ENCODE measurements at places on chromosomes 5 and 9.

DNA sequence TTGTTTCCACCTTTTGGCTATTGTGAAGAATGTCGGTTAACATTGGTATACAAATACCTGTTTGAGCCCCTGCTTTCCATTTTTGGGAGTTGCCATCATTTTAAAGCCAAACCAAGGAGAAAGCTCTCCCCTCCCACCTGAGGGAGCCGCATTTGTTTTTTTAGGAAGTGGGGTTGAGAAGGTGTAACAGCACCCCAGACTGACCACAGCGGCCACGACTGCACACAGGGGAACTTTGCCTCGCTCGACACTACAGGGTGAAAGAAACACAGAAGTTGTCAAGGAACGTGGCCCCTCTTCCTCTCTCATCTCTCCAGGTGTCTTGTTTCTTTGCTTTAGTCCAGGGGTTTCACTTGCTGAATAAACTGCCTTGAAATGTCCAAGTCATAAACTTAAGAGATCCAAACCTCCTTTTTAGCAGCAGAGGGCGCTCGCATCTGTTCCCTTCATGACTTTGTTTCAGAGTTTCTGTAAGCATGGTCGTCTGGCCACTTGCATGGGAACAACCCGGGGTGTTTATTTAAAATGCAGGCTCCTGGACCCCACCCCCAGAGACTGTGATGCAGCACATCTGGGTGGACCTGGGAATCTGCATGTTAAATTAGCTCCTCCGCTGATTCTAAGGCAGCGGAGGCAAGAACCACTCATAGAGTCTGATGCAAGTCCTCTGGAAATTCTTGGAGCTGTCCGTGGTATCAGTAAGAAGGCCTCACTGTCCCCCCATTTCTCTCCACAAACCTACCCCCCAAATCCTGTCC is 2.1 kb upstream of the TTLL11 start:
- DNase-seq = peak; percentile 6

GRCh38 chr5:179512452-179513000 is 37.8 kb upstream of the RUFY1 start:
- DNase-seq = no peak

GRCh38 chr5:81207009-81207408 is 26.1 kb upstream of the CKMT2 start:
- DNase-seq = no peak

DNA sequence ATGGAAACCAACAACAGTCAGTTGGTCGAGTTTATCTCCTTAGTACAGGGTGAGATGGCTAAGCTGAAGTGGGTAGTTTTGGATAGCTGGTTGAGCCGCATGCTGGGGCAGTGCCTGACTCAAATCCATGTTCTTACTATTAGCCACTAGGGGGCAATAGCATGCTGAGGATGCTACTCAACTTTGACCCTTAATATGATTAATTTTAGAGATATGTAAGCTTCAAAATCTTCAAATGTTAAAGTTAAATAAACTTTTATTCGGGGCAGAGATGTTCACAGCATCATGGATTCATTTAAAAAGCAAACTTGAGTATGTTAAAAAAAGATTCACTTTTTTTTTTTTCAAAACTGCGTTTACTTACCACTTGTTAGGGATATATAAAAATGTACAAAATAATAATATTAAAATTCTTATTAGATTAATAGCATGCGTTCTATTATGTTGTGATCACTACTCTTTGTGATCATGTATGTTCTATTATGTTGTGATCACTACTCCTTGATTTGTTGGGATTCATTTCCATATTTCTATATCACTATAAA is 57.0 kb downstream of the C9orf153 start:
- DNase-seq = no peak

DNA sequence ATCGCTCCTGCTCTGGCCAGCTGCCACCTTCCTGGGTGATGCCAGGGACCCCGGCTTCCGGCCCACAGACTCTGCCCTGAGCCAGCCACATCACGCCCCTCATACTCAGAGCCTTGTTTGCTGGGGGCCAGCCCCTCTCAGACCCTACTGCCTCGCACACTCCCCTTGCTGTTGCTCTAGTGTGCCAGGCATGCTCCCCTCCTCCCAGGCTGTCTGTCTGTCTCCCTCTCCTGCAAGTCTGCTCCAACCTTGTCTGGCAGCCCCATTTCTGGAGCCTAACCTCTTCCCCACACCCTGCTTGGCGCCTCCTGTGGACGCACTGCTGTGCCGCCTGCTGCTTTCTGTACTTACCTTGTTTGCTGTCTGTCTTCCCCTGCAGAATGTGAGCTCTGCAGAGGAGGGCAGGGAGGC is 184.7 kb downstream of the HSPA4 start:
- no peak for DNase-seq

DNA sequence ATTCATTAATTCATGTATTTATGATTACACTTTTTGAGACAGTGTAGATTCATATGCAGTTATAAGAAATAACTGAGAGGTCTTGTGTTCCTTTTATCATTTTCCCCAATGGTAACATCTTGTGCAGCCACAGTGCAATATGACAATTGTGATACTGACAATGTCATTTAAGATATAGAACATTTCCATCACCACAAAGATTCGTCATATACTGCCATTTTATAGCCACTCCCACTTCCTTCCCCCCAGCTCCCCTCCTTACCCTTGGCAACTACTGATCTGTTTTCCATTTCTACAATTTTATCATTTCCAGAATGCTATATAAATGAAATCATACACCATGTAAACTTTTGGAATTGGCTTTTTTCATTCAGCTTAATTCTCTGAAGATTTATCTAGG is 53.8 kb downstream of the NR2F1 start:
- no peak for DNase-seq

DNA sequence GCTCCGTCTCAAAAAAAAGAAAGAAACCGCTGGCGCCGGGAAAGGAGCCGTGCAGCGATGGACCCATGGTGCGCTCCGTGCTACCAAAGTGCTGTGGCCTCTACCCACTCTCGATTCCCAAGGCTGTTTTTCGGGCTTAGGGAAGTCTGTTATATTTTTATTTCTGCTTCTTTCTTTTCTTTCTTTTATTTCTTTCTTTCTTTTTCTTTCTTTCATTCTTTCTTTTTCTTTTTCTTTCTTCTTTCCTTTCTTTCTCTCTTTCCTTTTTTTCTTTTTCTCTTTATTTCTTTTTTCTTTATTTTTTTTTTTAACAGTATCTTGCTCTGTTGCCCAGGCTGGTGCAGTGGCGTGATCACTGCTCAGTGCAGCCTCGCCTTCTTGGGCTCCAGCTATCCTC is 87.5 kb downstream of the ANXA2R start:
- DNase-seq = no peak

GRCh38 chr5:14699807-14700400 is 35.4 kb downstream of the OTULIN start:
- DNase-seq = no peak

DNA sequence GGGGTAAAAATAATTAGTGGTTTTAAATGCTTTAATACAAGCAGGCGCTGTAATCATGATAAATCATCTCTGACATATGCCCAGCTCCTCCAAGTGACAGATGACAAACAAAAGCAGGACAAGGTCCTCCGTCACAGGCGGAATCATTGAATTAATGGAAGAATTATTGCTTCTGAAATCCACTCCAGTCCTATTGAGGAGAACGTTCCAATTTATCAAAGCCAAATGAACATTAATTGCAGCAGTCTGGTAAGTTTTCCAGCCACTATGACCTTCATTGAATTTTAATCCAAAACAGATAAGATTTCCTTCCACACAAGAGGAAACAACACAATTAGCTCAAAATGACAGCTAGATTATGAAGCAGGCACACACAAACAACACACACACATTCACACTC is 136.8 kb downstream of the ASTN2 start:
- DNase-seq = no peak

DNA sequence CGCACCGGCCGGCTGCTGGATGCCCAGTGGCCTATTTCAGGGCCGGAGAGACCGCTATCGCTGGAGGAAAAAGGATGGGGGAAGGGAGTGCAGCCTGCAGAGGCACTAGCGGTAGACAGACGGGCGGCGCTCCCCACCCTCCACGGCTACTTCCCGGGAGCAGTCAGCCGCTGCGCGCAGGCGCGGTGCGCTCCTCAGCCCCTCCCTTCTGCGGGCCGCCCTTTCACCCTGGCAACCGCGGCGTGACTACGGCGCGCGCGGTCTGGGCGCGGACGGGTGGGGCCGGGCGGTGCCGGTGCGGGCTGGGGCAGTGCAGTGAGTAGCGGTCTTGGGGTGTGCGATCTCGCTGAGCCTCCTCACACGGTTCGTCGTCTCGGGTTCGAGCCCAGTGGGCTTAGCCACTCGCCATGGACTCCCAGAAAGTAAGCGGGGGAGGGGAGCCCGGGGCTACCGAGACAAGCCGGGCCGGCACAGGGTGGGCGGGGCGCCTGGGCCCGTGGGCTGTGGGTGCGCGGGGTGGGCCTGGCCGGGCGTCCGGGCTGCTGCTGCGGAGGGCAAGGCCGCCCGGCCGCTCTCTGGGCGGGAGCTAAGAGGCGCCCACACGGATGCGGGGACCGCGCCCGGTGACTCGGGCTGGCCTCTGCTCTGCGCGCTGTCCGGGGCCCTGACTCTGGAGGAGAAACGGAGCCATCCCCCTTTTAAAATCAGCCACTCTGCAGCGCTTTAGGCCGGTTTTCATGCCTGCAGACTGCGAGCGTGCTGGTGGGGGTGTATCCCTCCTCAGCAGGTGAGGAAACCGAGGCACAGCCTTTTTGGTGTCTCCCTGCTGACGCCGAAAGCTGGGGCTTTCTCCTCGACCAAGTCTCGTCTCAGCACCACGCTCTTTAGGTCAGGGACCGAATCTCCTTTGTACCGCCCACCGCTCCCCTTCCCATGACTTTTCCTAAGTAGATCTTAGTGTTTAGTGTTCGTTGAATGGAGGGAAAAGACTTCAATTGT is at the start of gene FSD1L:
TSS of gene FSD1L (plus strand) at position 221 of the 999 bp plus-strand sequence. CDS start at position 408, 187 bp downstream.
- DNase-seq = peak; percentile 52

GRCh38 chr5:98742396-98743073 is 30.9 kb upstream of the RGMB start:
- no peak for DNase-seq

GRCh38 chr5:133415506-133415905 is 196.8 kb downstream of the FSTL4 start:
- no peak for DNase-seq

GRCh38 chr5:39137819-39138451 is 63.7 kb upstream of the RICTOR start:
- no peak for DNase-seq

GRCh38 chr5:143929486-143929885 is 117.5 kb downstream of the HMHB1 start:
- DNase-seq = no peak

GRCh38 chr5:168875832-168876231 is 296.7 kb upstream of the PANK3 start:
- DNase-seq = no peak

DNA sequence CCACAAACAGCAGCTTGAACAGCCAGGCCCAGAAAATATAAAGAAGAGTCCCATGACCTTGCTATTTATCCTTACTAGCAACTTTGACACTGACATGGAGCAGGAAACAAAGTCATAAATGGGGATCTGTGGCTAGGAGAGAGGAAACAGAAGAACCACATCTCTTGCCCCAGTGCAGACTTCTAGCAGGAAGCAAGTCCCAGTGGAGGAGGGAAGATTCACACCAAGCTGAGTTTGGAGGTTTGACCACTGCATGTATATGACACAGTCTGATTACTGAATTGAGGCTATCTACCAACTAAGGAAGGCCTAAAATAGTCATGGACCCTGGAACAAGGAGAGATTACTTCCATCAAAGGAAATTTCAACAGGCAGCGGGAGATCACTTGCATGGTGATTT is 51.4 kb downstream of the CDH6 start:
- no peak for DNase-seq

DNA sequence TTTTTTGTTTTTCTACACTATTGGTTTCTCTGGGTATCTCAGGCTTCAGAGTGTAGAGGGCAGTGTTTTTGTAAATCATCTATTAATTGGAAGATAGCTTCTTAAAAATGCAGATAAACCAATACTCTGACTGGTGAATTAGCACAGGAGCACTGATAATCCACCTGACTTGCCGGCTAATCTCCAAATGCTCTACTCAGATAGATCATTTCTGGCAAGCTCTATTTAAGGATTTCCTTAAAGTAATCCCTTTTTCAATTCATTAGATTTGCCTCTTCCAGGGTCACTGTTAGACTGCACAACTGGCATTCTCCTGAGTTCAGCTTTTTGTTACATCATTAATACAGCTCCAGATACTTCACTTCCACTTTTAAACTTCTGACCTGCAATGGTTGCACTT is 1390.3 kb upstream of the NUDT12 start:
- no peak for DNase-seq

- no peak for DNase-seq
Measured at GRCh38 chr5:151274666-151275065, 21.7 kb downstream of the GM2A start.

DNA sequence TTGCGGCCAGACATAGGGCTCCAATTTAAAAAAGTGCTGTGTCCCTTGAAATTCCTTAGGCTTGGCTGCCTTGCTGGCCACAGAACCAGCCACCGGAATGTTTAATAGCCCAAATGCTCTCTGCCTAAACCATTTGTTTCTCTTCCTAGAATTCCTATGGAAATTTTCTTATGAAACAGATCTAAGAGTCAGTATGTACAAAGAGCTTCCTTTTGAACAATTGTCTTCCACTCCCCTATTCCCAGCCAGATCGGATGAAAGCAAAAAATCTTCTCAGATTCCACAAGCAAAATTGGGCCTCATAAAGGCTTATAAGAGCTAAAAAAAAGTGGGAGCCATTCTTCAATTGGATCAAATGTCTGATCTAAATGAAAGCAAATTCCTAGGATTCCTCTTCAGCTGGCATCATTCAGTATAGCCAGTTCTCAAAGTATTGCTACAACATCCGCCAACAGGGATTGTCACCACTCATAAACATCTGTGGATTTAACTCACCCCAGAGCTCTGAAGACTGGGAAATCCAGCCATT is 104.3 kb downstream of the CEMIP2 start:
- DNase-seq = no peak

DNA sequence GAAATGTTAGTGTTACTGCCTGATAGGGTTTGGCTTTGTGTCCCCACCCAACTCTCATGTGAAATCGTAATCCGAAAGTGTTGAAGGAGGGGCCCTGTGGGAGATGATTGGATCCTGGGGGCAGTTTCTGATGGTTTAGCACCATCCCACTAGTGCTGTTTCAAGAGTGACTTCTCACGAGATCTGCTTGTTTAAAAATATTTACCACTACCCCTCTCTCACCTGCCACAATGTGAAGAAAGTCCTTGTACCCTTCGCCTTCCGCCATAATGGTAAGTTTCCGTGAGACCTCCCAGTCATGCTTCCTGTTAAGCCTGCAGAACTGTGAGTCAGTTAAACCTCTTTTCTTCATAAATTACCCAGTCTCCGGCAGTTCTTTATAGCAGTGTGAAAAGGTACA is 2.6 kb upstream of the RFX3 start:
- DNase-seq = peak; percentile 22

GRCh38 chr5:89300426-89300970 is 417.5 kb upstream of the MEF2C start:
- DNase-seq = no peak

DNA sequence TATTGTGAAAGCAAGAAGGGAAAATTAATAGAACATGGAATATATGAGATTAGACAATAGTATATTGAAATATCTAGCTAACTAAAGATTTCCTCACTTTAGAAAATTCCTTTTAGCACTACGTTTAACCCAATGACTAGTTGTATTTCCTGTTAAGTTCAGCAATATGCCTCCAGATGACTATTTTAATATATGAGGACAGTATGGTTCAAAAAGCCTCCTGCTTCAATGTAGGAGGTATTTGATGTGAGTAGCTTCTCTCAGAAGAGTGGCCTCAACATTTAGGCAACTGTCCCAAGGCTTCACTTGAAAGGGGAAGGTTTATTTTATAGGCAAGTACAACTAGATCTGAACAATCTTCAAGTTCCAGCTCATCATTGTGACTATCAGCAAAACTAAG is 2.0 kb upstream of the MEF2C start:
- DNase-seq = no peak

- no peak for DNase-seq
Measured at GRCh38 chr9:72844440-72844768, 108.4 kb downstream of the ALDH1A1 start.
